ENCODE measurements at places on chromosomes 6 and 20.

DNA sequence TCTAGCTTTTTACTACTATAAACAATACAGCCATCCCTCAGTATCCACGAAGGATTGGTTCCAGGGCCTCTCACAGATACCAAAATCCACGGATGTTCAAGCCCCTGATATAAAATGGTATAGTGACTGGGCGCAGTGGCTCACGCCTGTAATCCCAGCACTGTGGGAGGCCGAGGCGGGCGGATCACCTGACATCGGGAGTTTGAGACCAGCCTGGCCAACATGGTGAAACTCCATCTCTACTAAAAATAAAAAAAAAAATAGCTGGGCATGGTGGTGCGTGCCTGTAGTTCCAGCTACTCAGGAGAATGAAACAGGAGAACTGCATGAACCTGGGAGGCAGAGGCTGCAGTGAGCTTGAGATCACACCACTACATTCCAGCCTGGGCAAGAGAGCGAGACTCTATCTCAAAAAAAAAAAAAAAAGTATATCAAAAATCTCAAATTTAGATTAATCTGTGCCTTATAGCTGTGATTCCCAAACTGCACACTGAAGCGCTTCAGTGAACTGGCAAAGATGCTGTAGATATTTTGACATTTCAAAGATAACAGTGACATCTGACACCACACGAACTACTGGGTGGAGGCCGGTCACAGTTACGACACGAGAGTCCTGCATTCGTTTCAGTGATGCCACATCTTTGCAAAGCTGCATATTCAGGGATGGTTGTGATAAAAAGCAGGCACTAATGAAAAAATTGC is 38.3 kb downstream of the MRS2 start:
- H3K36me3 ChIP-seq: no peaks in the 10 kb centered on the region
- no peak for DNase-seq
- H3K27ac ChIP-seq: no peak overlapping the region
- no peaks in the 10 kb centered on the region for H3K27me3 ChIP-seq
- H3K4me3 ChIP-seq: no peak overlapping the region

- H3K4me3 ChIP-seq: no peak overlapping the region
- H3K27me3 ChIP-seq: no peaks in the 10 kb centered on the region
- DNase-seq: no peak
- no peak overlapping the region for H3K27ac ChIP-seq
- no peaks in the 10 kb centered on the region for H3K4me1 ChIP-seq
Observed at GRCh38 chr6:7413151-7413823, 23.7 kb downstream of the RIOK1 start.

DNA sequence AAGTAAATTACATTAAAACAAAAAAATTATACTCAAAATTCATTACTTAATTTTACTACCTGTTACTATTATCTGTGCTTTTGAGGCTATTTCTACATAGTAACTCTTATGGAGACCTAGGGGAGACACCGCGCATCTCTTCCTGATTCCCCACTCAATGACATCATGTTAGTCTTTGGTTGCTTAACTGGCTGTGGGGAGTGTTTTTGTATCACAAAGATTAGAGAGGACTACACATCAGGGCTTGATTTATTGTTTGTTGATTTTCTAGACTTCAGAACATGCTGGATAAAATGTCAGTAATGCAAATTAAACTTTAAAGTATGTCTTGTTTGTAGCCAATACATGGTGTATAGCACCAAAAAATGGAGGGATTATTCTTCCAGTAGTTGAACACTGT is 26.0 kb downstream of the SLC2A10 start:
- no peak for DNase-seq
- H3K36me3 ChIP-seq: no peaks in the 10 kb centered on the region
- no peak overlapping the region for H3K27ac ChIP-seq
- H3K4me1 ChIP-seq: no peaks in the 10 kb centered on the region
- peaks cover 7% of the 10 kb centered on the region for H3K27me3 ChIP-seq

DNA sequence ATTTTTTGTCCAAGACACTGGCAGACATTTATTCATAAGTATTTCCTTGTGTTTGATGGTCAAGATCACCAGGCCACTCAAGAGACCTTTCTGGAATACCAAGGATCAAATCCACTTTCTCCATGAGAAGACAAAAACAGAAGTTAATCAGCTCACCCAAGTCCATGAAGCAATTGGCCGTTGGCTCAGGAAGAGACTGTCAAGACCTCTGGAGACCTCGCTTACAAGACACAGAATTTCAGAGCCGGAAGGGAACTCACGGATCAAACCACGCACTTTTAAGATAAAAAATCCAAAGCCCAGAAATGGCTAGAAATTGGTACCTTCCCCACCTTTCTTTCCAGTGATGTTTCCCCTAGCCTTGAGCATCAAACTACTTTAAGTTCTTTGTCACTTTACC is 3.3 kb downstream of the TRERF1 start:
- H3K4me1 ChIP-seq: peaks cover 65% of the 10 kb centered on the region
- H3K4me3 ChIP-seq: peak overlapping the region; percentile 92
- no peak for DNase-seq
- H3K36me3 ChIP-seq: peaks cover 46% of the 10 kb centered on the region

- H3K4me3 ChIP-seq: no peak overlapping the region
- peaks cover 3% of the 10 kb centered on the region for H3K4me1 ChIP-seq
- H3K36me3 ChIP-seq: no peaks in the 10 kb centered on the region
- no peak overlapping the region for H3K27ac ChIP-seq
- no peaks in the 10 kb centered on the region for H3K27me3 ChIP-seq
- no peak for DNase-seq
Observed at GRCh38 chr20:43576108-43576507, 14.6 kb upstream of the IFT52 start.

- H3K4me1 ChIP-seq: peaks cover 3% of the 10 kb centered on the region
- H3K4me3 ChIP-seq: no peak overlapping the region
- no peak overlapping the region for H3K27ac ChIP-seq
- DNase-seq: no peak
- H3K36me3 ChIP-seq: no peaks in the 10 kb centered on the region
- no peaks in the 10 kb centered on the region for H3K27me3 ChIP-seq
Observed at GRCh38 chr20:24485981-24486380, 16.6 kb downstream of the SYNDIG1 start.

DNA sequence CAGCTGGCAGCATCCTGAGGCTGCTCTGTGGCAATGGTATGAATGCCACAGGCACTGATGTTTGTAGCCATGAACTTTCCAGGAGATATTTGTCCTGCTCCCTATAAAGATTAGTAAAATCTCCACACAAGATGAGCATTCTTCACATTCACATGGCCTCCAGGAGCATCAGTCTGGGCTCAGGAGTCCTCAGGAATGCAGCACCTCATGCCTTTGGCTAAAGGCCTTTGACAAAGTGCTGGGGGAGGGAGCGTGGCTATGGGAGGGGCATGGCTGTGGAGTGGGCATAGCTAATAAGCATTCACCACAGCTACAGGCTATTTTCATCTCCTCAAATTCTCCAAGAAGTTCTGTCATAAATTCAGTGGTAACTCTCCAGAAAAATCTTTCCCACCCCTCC is 90.5 kb upstream of the LY86 start:
- H3K4me3 ChIP-seq: no peak overlapping the region
- no peak overlapping the region for H3K27ac ChIP-seq
- H3K36me3 ChIP-seq: no peaks in the 10 kb centered on the region
- DNase-seq: no peak
